Upper lobe of left lung (tissue), 6 donors: ENCODE measurements at places on chromosomes 3 and 15. TPM values are rescaled to one million over a fixed set of nuclear protein-coding genes. Genes with fewer than 3 reads are reported as not detected.

The TFG gene
- 29.6 TPM for total RNA-seq

The CYP11A1 gene
- total RNA-seq: not detected

The ITGA11 gene
- total RNA-seq: 6.7 TPM

The GPR156 gene
- total RNA-seq: 0.24 TPM

The CFAP100 gene
- 55.4 TPM for total RNA-seq

The MAP1A gene
- 9.8 TPM for total RNA-seq

The CHMP2B gene
- 39.1 TPM for total RNA-seq

The HDC gene
- 6.3 TPM for total RNA-seq

- peak overlapping the region; percentile 21 for H3K27ac ChIP-seq
- peaks cover 60% of the 10 kb centered on the region for H3K4me1 ChIP-seq
- no peak overlapping the region for H3K4me3 ChIP-seq
- no peaks in the 10 kb centered on the region for H3K27me3 ChIP-seq
- DNase-seq: no peak
These were observed 19.7 kb downstream of the ABHD2 start for GRCh38 chr15:89107984-89108383.

- no peak for DNase-seq
- no peaks in the 10 kb centered on the region for H3K36me3 ChIP-seq
- no peak overlapping the region for H3K27ac ChIP-seq
- no peaks in the 10 kb centered on the region for H3K4me1 ChIP-seq
- H3K4me3 ChIP-seq: no peak overlapping the region
These were observed 209.8 kb upstream of the THRB start for GRCh38 chr3:24704496-24704895.

GRCh38 chr3:99418209-99418635, 220.2 kb upstream of the COL8A1 start:
- H3K4me1 ChIP-seq: no peaks in the 10 kb centered on the region
- H3K27ac ChIP-seq: no peak overlapping the region
- no peaks in the 10 kb centered on the region for H3K36me3 ChIP-seq
- H3K4me3 ChIP-seq: no peak overlapping the region
- no peaks in the 10 kb centered on the region for H3K27me3 ChIP-seq

GRCh38 chr3:61560517-61561373, 626 bp upstream of the PTPRG start:
- no peaks in the 10 kb centered on the region for H3K36me3 ChIP-seq
- H3K4me3 ChIP-seq: peak overlapping the region; percentile 80
- H3K4me1 ChIP-seq: peaks cover 48% of the 10 kb centered on the region
- DNase-seq: peak; percentile 70
- peak overlapping the region; percentile 97 for H3K27ac ChIP-seq

GRCh38 chr3:106068795-106069194, 200.0 kb upstream of the CBLB start:
- DNase-seq: no peak
- no peaks in the 10 kb centered on the region for H3K27me3 ChIP-seq
- H3K36me3 ChIP-seq: no peaks in the 10 kb centered on the region
- H3K27ac ChIP-seq: peak overlapping the region; percentile 44
- no peaks in the 10 kb centered on the region for H3K4me1 ChIP-seq

GRCh38 chr3:151946606-151947005, 73.2 kb downstream of the SUCNR1 start:
- no peaks in the 10 kb centered on the region for H3K4me1 ChIP-seq
- H3K27ac ChIP-seq: no peak overlapping the region
- H3K4me3 ChIP-seq: no peak overlapping the region
- no peaks in the 10 kb centered on the region for H3K36me3 ChIP-seq
- no peaks in the 10 kb centered on the region for H3K27me3 ChIP-seq

DNA sequence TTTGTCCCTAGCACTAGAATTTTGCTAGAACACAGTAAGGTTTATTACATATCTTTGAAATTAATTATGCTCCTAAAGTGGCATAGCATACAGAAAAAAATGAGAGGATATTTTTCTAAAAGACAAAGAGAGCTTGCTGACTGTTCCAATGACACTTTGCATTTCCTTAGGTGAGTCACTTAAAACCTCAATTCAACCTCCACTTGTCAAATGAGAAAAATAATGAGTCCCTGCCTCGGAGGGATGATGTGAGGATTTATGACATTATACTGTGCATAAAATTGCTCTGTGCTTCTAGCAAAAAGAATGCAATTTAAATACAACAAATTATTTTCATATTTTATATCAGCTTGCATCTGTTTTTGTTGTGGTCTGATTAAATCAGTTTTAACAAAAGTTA, 1417.0 kb upstream of the ALCAM start:
- no peaks in the 10 kb centered on the region for H3K27me3 ChIP-seq
- DNase-seq: no peak
- no peaks in the 10 kb centered on the region for H3K36me3 ChIP-seq
- H3K4me1 ChIP-seq: no peaks in the 10 kb centered on the region
- H3K4me3 ChIP-seq: no peak overlapping the region

DNA sequence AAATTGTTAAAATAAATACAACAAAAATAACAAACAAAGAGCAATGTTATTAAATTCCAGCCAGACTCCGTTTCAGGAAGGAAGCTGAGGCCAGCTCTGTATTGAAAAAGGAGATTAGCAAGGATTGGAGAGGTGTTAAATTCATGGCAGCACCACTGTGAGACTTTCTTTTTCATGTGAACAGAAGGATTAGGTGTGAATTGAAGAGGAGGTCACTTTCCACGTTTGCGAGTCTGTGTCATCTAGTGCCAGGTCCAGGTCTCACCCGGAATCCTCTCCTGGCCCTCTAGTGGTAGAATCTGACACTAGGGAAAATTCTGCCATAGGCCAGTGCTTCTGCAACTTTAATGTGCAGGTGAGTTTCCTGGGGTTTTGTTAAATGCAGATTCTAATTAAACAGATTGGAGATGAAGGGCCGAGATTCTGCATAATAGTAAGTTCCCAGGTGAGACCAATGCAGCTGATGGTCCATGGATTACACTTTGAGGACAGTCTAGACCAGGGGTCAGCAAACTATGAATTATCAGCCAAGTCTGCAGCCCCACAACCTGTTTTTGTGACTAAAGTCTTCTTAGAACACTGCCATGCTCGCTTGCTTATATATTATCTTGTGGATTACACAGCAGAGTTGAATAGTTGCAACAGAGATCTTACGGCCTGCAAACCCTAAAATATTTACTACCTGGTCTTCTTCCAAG, 9.2 kb upstream of the SLC6A1 start:
- peaks cover 14% of the 10 kb centered on the region for H3K4me1 ChIP-seq
- H3K36me3 ChIP-seq: no peaks in the 10 kb centered on the region
- no peaks in the 10 kb centered on the region for H3K27me3 ChIP-seq

- H3K36me3 ChIP-seq: no peaks in the 10 kb centered on the region
- no peak overlapping the region for H3K27ac ChIP-seq
- DNase-seq: no peak
These were observed 51.9 kb downstream of the RHCG start for GRCh38 chr15:89444241-89445225.

GRCh38 chr3:184361532-184361931, at the start of the genes CLCN2 and POLR2H:
Gene CLCN2, minus strand, starts transcription at chr3:184361605. Its CDS starts 126 bp downstream, at chr3:184361479.
Gene POLR2H, plus strand, starts transcription at chr3:184361710. Its CDS starts 1,783 bp downstream, at chr3:184363493.
- H3K4me3 ChIP-seq: peak within 1 kb of the TSS; percentile 67
- peak within 1 kb of the TSS; percentile 99 for H3K27ac ChIP-seq
- H3K36me3 ChIP-seq: peaks cover 18% of the 10 kb centered on the region
- peaks cover 26% of the 10 kb centered on the region for H3K4me1 ChIP-seq
- DNase-seq: peak; percentile 93

DNA sequence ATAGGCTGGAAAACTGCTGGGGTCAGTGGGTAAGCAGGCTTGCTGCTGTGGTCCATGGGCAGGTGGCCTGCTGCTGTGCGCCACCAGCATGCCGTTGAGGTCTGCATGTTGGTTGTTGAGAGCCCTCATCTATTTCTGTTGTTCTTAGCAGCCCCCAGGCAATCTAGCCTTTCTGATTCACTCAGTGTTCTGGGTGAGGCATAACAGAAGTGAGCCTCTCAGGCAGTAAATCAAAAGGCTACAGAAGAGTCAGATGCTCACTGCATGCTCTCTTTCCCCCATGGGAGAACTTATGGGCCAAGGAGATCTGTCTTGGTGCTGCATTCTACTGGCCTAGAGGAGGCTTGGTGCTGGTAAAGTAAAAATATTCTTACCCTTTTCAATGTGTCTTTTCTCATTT, 67.8 kb upstream of the ATP10A start:
- H3K27ac ChIP-seq: no peak overlapping the region
- H3K4me1 ChIP-seq: peaks cover 6% of the 10 kb centered on the region
- no peaks in the 10 kb centered on the region for H3K36me3 ChIP-seq
- no peak overlapping the region for H3K4me3 ChIP-seq

DNA sequence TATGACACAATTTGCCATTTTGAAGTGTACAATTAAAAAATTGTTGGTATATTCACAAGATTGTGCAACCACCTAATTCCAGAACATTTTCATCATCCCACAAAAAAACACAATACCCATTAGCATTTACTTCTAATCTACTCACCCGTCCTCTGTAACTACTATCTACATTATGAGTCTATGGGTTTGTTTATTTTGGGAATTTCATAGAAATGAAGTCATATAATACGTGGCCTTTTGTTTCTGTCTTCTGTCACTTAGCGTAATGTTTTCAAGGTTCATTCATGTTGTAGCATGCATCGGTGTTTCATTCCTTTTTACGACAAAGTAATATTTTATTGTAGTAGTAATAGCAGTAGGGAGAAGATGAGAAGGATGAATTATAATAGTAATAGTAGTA, 55.2 kb upstream of the CNTN6 start:
- H3K36me3 ChIP-seq: no peaks in the 10 kb centered on the region
- no peak overlapping the region for H3K27ac ChIP-seq
- no peaks in the 10 kb centered on the region for H3K27me3 ChIP-seq
- H3K4me3 ChIP-seq: no peak overlapping the region

DNA sequence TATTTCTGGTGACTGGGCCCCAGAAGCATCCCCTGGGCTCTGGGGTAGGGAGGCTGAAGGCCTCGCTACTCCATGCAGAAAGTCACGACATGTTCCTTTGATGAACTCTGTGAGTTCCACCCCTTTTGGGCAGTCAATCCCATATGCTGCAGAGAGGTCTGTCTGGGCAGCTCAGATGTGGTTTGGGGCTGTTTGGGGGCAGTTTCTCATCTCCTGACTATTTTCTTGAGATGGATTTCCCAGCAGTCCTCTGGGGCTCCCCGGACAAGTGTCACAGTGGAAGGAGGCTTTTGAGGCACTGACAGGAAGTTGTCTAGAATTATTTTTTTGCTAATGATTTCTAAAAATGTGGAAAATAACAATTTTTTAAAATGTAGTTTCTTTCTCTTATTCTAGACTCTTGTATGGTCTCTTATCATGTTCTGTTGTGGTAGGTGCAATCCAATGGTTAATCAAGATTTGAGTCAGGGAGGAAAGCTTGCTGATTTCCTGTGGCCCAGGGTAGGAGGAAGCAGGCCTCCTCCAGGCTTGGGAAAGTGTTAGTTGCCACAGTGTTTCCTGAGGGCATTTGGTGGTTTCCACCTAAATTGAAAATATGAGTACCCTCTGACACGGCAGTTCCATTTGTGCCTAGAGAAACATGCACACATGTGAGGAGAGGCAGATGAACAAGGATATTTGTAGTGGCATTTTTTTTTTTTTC, 19.9 kb upstream of the TATDN2 start:
- H3K27me3 ChIP-seq: no peaks in the 10 kb centered on the region
- H3K36me3 ChIP-seq: peaks cover 3% of the 10 kb centered on the region
- peaks cover 24% of the 10 kb centered on the region for H3K4me1 ChIP-seq
- peak overlapping the region; percentile 45 for H3K27ac ChIP-seq
- DNase-seq: no peak
- H3K4me3 ChIP-seq: no peak overlapping the region

DNA sequence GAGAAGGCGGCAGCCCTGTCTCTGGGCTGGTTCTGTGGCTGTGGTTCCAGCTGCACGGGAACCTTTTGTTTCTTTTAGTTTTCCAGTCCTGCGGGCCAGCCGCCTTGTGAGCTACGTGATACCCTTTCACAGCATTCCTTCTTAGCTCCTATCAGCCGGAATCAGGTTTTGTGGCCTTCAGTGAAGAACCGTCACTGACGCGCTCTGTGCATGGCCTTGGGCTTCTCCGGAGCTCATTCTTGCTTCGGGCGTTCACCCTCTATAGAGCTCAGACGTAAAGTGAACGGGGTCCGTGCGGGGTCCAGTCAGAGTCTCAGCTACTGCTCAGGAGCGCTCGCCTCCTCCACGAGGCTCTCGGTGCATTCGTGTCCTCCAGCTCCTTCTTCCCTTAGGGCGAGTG, 166.7 kb downstream of the FAM43A start:
- no peak overlapping the region for H3K27ac ChIP-seq
- no peak for DNase-seq
- H3K36me3 ChIP-seq: no peaks in the 10 kb centered on the region
- H3K4me1 ChIP-seq: no peaks in the 10 kb centered on the region
- H3K4me3 ChIP-seq: no peak overlapping the region
- H3K27me3 ChIP-seq: no peaks in the 10 kb centered on the region

DNA sequence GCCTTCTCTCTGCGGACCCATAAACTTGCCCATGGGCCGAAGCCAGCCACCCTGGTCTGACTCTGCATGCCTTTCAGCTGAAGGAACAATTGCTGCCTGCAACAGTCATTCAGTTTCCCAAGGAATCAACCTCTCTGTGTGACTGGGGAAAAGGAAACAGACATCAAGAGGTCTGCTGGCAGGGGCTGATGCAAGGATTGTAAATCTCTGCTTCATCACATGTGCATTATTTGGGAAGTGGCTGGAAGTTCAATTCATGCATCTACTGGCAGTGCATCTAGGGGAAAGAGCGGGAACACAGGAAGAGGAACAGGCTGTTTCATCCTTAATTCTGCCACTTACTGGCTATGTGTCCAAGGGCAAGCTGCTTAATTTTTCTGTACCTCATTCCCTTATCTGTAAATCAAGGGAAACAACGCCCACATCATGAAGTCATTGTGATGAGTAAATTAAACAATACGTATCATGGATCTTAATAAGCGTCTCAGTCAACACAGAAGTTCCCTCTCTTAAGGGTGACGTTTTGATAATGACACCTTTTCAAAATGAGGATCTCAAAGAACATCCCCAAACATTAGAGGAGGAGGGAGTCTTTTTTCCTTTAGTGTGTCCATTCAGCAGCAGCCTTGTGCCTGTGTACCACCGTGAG, 17.4 kb upstream of the ADPGK start:
- H3K4me3 ChIP-seq: no peak overlapping the region
- no peaks in the 10 kb centered on the region for H3K27me3 ChIP-seq
- no peak overlapping the region for H3K27ac ChIP-seq
